ENCODE measurements at places on chromosomes 6 and 20. TPM values are rescaled to one million over a fixed set of nuclear protein-coding genes. Genes with fewer than 3 reads are reported as not detected.

FABP7 gene
- total RNA-seq: not detected

RAB32 gene
- total RNA-seq: not detected

TPX2 gene
- total RNA-seq: 0.62 TPM

UBR2 gene
- total RNA-seq: 22.8 TPM

DPM1 gene
- total RNA-seq: 54.7 TPM

- DNase-seq: peak; percentile 76
These were observed 5.4 kb downstream of the NPBWR2 start for GRCh38 chr20:64101731-64102621.

DNA sequence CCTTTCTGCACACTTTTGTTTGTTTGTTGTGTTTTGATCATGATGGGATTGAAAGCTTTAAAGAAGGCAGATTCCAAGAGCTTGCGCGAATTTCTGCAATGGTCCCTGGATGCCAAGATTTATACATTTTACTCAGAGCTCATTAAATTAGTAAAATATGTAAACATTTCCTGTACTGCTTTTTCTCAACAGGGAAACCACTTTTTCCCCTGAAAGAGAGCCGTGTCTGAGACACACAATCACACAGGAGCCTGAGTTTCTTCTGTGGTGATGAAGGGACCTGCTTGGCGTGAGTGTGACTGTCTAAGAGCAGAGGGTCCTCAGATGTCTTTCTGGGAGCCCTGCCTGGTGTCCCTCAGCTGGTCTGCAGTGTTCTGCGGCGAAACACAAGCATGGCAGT lies 12.1 kb upstream of the TAGAP start:
- no peak for DNase-seq

- peak; percentile 78 for DNase-seq
These were observed 11.7 kb upstream of the ZNF311 start for GRCh38 chr6:29016559-29017427.

GRCh38 chr6:13282393-13283069 lies 45.8 kb downstream of the TBC1D7 start:
- DNase-seq: no peak

DNA sequence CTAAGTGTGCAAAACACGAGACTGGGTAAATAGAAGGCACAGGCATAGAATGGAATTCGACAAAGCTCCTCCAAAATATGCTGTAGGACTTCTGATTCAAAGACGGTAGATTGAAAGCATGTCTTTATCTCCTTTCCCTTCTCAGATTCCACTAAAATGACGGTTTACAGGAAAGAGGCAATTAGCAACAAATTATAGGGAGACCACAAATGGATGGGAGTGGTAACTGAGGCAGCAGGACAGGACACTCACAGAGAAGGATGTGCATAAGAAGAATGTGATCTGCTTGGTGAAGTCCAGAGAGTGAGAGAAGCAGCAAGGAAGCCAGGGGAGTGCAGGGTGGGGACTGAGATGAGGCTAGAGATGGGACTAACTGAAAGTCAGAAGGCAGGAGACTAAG lies 113.4 kb upstream of the MRPS10 start:
- no peak for DNase-seq

GRCh38 chr6:52013035-52013434 lies 74.4 kb downstream of the PKHD1 start:
- no peak for DNase-seq

GRCh38 chr6:10933126-10933525 lies 46.3 kb downstream of the SYCP2L start:
- DNase-seq: no peak

DNA sequence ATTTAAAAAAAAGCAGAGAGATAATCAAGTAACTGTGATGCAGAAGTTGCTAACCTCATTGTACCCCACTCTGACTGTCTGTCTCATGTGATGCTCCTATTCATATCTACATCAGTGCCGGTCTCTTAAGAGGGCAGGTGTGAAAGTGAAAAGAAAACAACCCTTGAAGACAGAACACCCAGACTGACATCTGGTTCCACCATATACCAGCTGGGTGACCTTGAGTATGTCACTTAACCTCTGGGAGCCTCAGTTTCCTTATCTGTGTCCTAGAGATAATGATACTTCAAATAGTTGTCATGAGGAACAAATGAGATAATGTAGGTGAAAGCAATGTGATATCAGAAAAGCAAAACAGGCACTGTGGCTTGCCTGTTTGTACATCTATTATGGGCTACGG lies 426.8 kb upstream of the SOX4 start:
- no peak for DNase-seq

GRCh38 chr20:51341581-51341980 lies 200.9 kb downstream of the NFATC2 start:
- DNase-seq: no peak

DNA sequence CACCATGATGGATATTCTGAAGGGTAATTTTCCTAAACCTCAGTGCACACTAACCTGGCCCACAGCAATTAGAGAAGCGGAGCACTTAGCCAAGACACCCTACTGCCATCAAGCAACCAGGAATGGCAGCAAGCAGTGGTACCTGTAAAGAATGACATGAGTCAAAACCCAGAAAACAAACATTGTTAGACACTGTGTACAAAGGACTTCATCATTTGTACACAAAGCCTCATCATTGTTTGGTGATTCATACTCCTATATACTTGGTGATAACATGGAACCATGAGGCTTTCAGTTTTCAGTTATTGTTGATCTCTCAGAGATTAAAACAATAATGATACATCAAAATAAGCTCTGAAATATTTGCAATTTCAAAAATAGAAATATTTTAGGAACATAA lies 74.6 kb downstream of the MLIP start:
- DNase-seq: no peak

- DNase-seq: no peak
These were observed 53.5 kb downstream of the RIPOR2 start for GRCh38 chr6:24882295-24882694.

- DNase-seq: no peak
These were observed 64.0 kb upstream of the APCDD1L start for GRCh38 chr20:58579069-58579818.

GRCh38 chr6:108115598-108116058 lies 41.1 kb upstream of the OSTM1 start:
- DNase-seq: no peak

DNA sequence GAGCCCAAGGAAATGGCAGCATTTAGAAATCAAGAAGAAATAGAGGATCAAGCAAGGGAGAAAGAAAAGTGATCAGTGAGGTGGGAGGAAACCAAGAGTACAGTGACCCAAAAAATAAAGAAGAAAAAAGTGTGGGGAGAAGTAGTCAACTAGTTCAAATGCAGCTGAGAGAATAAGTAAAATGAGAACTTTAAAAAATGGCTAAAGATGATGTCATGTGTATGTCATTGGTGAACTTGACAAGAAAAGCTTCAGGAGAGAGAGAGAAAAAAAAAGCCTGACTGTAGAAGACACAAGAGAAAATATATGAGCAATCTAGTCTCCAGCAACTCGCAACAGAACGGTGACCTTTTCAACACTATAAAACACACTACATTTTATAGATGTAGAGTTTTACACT lies 6.3 kb downstream of the GPR6 start:
- no peak for DNase-seq

- DNase-seq: no peak
These were observed 215.2 kb downstream of the NFATC2 start for GRCh38 chr20:51327251-51327841.

DNA sequence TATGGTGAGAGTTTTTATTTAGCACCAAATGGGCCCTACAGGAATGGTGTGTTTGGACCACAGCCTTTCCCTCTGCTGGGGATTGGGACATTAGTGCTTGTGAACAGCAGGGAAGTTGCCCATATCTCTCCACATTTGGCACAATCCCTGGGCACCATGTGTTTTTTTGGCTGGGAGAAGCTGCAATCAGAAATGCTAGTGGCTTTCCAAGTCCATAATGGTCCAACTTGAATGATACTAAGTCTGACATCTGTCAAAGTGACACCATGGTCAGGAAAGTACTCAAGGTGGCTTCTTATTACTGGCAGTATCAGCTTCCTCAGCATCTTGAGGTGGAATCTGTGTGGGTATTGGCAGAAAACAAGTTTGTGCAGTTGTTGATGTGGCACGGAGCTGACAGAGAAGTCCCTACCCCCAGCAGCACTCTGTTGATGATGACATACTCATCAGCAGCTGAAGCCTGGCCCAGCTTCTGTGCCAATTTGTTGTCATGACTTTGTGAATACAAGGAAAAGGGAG lies 53.0 kb downstream of the SASH1 start:
- no peak for DNase-seq

DNA sequence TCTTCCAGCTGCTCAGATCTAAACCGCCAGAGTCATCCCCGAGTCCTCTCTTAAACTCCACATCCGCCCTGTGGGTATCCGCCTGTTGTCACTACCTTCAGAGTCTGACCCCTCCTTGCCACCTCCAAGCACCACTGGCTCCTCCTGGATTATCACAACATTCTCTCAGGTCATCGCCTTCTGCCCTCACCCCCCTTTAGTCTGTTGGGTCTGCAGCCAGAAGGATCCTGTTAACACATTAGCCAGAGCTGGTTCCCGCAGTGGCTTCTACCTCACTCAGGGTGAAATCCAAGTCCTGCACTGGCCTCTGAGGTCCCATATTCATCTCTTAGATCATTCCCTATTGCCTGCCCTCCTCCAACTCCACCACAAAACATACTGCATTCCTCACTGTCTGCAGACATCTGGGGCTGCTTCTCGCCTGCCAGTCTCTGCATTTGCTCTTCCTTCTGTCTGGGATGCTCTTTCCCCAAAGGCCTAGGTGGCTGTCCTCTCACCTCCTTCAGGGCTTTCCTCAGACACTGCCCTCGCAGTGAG lies 34.1 kb downstream of the TNXB start:
- no peak for DNase-seq

- DNase-seq: no peak
These were observed 3.9 kb upstream of the NRSN1 start for GRCh38 chr6:24122139-24122538.

- no peak for DNase-seq
These were observed 2.3 kb upstream of the RAMACL start for GRCh38 chr6:166588691-166589336.
